Stomach (tissue), 19 donors: ENCODE measurements at places on chromosomes 4 and X. TPM values are rescaled to one million over a fixed set of nuclear protein-coding genes. Genes with fewer than 3 reads are reported as not detected.

The MND1 gene
- total RNA-seq = not detected

The NHS gene
- total RNA-seq = 6.2 TPM

The KCNE5 gene
- total RNA-seq = 0.37 TPM

The VBP1 gene
- 8.8 TPM for total RNA-seq

The FRMD7 gene
- total RNA-seq = not detected

The EPGN gene
- not detected for total RNA-seq

The TEX13D gene
- not detected for total RNA-seq

The RAB9B gene
- total RNA-seq = 3.6 TPM

The INPP4B gene
- 96.9 TPM for total RNA-seq

The BRS3 gene
- not detected for total RNA-seq

The GNRHR gene
- total RNA-seq = not detected

The TMEM47 gene
- total RNA-seq = 23.9 TPM

The EXOC1L gene
- total RNA-seq = not detected

The MMRN1 gene
- total RNA-seq = 59.5 TPM

The F8A3 gene
- 92.7 TPM for total RNA-seq

The CYSLTR1 gene
- total RNA-seq = 7.1 TPM

The KLB gene
- not detected for total RNA-seq

The ZGRF1 gene
- total RNA-seq = 1.8 TPM

The GATA1 gene
- not detected for total RNA-seq

The CSN2 gene
- total RNA-seq = not detected

The UGT8 gene
- total RNA-seq = 11.2 TPM

The SPATA4 gene
- total RNA-seq = not detected

The HSFX4 gene
- not detected for total RNA-seq

The VCX2 gene
- not detected for total RNA-seq

The TAB3 gene
- 163 TPM for total RNA-seq
